Calu3 (cell line): ENCODE measurements at places on chromosomes 12 and 14.
A peak's percentile ranks its signal among the peaks of the same experiment; 100 is the strongest.

- no peaks in the 10 kb centered on the region for H3K27me3 ChIP-seq
- H3K4me3 ChIP-seq, result no peak overlapping the region
- DNase-seq, result no peak
- H3K27ac ChIP-seq, result no peak overlapping the region
- H3K36me3 ChIP-seq, result no peaks in the 10 kb centered on the region
Observed at GRCh38 chr12:33825986-33826602, 196.2 kb upstream of the ALG10 start.

DNA sequence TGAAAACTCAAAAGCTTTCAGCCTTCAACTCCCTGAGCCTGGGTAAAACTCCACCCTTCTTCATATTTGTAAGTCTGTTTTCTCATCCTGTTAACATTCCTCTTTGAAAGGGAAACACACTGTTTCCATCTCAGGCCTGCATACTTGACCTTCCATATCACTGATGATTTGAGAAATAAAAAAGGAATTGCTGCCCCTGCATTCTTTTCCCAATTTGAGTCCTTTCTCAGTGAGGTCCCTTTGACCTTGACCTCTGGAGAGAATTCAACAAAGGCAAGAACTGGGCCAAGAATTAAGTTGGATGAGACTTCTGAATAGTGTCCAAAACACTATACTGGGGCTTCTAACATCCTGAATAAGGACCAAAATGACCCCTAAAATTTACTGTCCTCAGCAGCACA lies 108.0 kb downstream of the AEBP2 start:
- H3K36me3 ChIP-seq, result no peaks in the 10 kb centered on the region
- no peak overlapping the region for H3K4me3 ChIP-seq
- no peak overlapping the region for H3K27ac ChIP-seq
- DNase-seq, result no peak
- no peaks in the 10 kb centered on the region for H3K27me3 ChIP-seq
- H3K4me1 ChIP-seq, result no peaks in the 10 kb centered on the region

GRCh38 chr12:114668151-114668885 lies 15.7 kb downstream of the TBX3 start:
- peaks cover 11% of the 10 kb centered on the region for H3K27me3 ChIP-seq
- H3K36me3 ChIP-seq, result no peaks in the 10 kb centered on the region
- DNase-seq, result peak; percentile 86

DNA sequence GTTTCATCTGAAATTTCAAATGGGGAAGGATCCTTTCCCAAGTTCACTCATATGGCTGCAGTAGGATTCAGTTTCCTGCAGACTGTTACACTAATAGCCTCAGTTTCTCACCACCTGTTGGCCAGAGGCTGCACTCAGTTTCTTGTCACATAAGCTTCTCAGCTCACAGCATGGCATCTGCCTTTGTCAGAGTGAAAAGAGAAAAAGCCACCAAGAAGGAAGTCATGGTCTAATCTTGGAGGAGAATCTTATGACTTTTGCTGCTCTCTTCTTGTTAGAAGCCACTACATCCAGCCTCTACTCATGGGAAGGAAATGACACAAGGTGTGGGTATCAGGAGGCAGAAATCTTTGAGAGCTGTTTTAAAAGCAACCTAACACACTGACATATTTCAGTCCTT lies 39.4 kb upstream of the BTG1 start:
- DNase-seq, result no peak
- no peak overlapping the region for H3K27ac ChIP-seq
- H3K36me3 ChIP-seq, result no peaks in the 10 kb centered on the region
- H3K27me3 ChIP-seq, result no peaks in the 10 kb centered on the region
- H3K4me1 ChIP-seq, result no peaks in the 10 kb centered on the region
- H3K4me3 ChIP-seq, result no peak overlapping the region

- no peaks in the 10 kb centered on the region for H3K27me3 ChIP-seq
- DNase-seq, result no peak
- no peak overlapping the region for H3K4me3 ChIP-seq
- H3K27ac ChIP-seq, result no peak overlapping the region
Observed at GRCh38 chr14:32403688-32404087, 74.6 kb downstream of the AKAP6 start.

GRCh38 chr12:124730455-124730932 lies 133.2 kb downstream of the SCARB1 start:
- H3K4me3 ChIP-seq, result peak overlapping the region; percentile 32
- H3K27me3 ChIP-seq, result no peaks in the 10 kb centered on the region
- DNase-seq, result peak; percentile 68
- H3K27ac ChIP-seq, result peak overlapping the region; percentile 34
- peaks cover 23% of the 10 kb centered on the region for H3K36me3 ChIP-seq

- no peak for DNase-seq
- peaks cover 48% of the 10 kb centered on the region for H3K36me3 ChIP-seq
- H3K27me3 ChIP-seq, result no peaks in the 10 kb centered on the region
- H3K4me1 ChIP-seq, result no peaks in the 10 kb centered on the region
- H3K4me3 ChIP-seq, result no peak overlapping the region
Observed at GRCh38 chr12:56574210-56574609, 52.6 kb downstream of the RBMS2 start.

DNA sequence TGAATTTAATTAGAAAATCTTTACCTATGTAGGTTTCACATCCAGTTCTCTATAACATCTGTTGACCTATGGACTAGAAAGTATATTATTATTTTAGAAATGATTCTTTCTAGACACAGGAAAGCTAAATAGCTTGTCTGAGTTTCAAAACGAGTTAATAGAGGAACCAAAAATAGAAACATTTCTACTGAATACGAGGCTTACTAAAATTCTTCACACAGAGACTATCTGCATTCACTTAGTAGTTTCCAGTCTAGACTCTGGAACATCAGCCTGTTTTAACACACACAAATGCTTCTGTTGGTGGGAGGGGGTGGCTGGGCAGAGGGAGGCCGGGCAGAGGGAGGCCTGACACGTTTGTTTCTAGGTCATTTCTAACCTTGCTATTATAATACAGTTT lies 29.7 kb downstream of the RGS6 start:
- DNase-seq, result no peak
- no peak overlapping the region for H3K4me3 ChIP-seq
- H3K27ac ChIP-seq, result no peak overlapping the region
- no peaks in the 10 kb centered on the region for H3K4me1 ChIP-seq
- no peaks in the 10 kb centered on the region for H3K36me3 ChIP-seq
- H3K27me3 ChIP-seq, result peaks cover 23% of the 10 kb centered on the region

- H3K36me3 ChIP-seq, result peaks cover 20% of the 10 kb centered on the region
- no peaks in the 10 kb centered on the region for H3K27me3 ChIP-seq
- no peak for DNase-seq
- no peaks in the 10 kb centered on the region for H3K4me1 ChIP-seq
Observed at GRCh38 chr12:78864870-78865463, 393 bp downstream of the SYT1 start.

GRCh38 chr12:79775355-79776027 lies 84.7 kb upstream of the PAWR start:
- no peaks in the 10 kb centered on the region for H3K27me3 ChIP-seq
- H3K27ac ChIP-seq, result no peak overlapping the region
- DNase-seq, result no peak
- no peak overlapping the region for H3K4me3 ChIP-seq
- no peaks in the 10 kb centered on the region for H3K4me1 ChIP-seq
- peaks cover 12% of the 10 kb centered on the region for H3K36me3 ChIP-seq

DNA sequence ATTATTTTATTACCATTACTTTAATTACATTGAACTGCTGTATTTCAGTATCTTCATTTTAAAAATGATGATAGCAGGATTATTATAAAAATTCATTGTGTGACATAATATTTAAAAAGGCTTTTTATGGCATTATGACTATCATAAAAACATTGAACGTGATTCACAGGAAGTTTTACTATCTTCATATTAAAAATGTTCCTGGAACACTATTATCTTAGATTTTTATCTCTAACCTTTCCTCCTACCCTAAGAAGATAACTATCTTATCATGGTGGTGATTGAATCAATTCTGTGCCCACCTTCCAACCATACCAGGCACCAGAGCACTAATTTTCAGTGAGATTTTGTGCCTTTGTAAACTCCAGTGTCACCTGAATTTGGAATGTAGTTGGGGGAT lies 16.2 kb downstream of the LRRC9 start:
- H3K4me3 ChIP-seq, result no peak overlapping the region
- no peak overlapping the region for H3K27ac ChIP-seq
- DNase-seq, result no peak

DNA sequence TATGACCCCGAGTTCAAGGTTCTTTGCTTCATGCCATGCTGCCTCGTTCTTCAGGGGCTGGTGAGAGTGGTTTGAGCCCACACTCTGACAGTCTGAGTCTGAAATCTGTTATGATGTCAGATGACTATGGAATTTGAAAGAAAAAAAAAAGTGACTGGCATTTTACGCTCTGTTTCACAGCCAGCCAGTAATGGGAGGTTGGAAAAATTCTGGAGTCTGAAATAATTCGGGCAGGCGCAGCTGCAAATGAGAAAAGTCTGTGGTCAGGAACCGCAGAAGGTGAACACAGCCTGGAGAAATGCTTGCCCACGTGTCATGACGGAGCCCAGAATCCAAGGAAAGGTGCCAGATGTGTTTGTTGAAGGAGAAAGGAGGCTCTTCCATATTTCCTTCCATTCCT lies 269.8 kb upstream of the PWP1 start:
- no peaks in the 10 kb centered on the region for H3K4me1 ChIP-seq
- DNase-seq, result no peak
- H3K4me3 ChIP-seq, result no peak overlapping the region

- no peaks in the 10 kb centered on the region for H3K4me1 ChIP-seq
- H3K36me3 ChIP-seq, result no peaks in the 10 kb centered on the region
- no peak overlapping the region for H3K4me3 ChIP-seq
- no peak overlapping the region for H3K27ac ChIP-seq
- H3K27me3 ChIP-seq, result peaks cover 16% of the 10 kb centered on the region
- no peak for DNase-seq
Observed at GRCh38 chr14:67500981-67501380, 12.5 kb upstream of the TMEM229B start.

- H3K27me3 ChIP-seq, result no peaks in the 10 kb centered on the region
- no peak overlapping the region for H3K4me3 ChIP-seq
- peaks cover 24% of the 10 kb centered on the region for H3K4me1 ChIP-seq
- H3K27ac ChIP-seq, result peak overlapping the region; percentile 23
- DNase-seq, result no peak
Observed at GRCh38 chr12:14510574-14510973, 57.1 kb downstream of the PLBD1 start.

- H3K4me1 ChIP-seq, result peaks cover 24% of the 10 kb centered on the region
- H3K4me3 ChIP-seq, result no peak overlapping the region
- H3K36me3 ChIP-seq, result no peaks in the 10 kb centered on the region
- no peak for DNase-seq
- no peak overlapping the region for H3K27ac ChIP-seq
- H3K27me3 ChIP-seq, result no peaks in the 10 kb centered on the region
Observed at GRCh38 chr14:94401083-94401482, 12.7 kb upstream of the SERPINA1 start.

DNA sequence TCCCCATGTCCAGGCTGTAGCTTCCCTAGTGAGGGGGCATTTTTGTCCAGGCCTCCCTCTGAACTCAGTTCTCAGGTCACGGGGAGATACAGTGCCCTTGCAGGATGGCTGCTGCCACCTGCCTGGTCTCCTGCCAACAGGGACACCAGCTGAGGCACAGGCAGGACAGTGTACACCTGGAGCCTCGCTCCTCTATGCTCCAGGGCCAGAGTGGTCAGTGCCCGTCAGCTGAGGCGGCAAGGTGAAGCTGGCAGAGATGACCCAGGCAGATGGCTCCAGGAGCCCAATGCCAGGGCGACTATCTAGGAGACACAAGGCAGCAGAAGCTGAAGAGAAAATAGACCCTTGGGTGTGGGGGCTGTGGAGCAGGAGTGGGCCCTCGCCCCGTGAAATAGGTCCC lies 12.6 kb downstream of the TUBA1C start:
- H3K4me1 ChIP-seq, result no peaks in the 10 kb centered on the region
- no peak overlapping the region for H3K27ac ChIP-seq
- H3K36me3 ChIP-seq, result peaks cover 29% of the 10 kb centered on the region
- H3K4me3 ChIP-seq, result no peak overlapping the region

GRCh38 chr12:51270067-51270950 lies at the start of gene SMAGP:
Gene SMAGP, minus strand, starts transcription at chr12:51270415. Its CDS starts 1,137 bp downstream, at chr12:51269278.
- peak within 1 kb of the TSS; percentile 95 for H3K27ac ChIP-seq
- H3K4me3 ChIP-seq, result peak within 1 kb of the TSS; percentile 83
- peaks cover 52% of the 10 kb centered on the region for H3K36me3 ChIP-seq
- peak; percentile 90 for DNase-seq
